GM23338 (cell line): ENCODE measurements at places on chromosomes 16 and 17. TPM values are rescaled to one million over a fixed set of nuclear protein-coding genes. Genes with fewer than 3 reads are reported as not detected.

GRCh38 chr17:76266244-76266938 is 1.2 kb downstream of the UBALD2 start:
- H3K4me3 ChIP-seq, result peak overlapping the region; percentile 89
- no peak for DNase-seq
- H3K4me1 ChIP-seq, result peaks cover 24% of the 10 kb centered on the region
- no peaks in the 10 kb centered on the region for H3K36me3 ChIP-seq
- H3K27me3 ChIP-seq, result no peaks in the 10 kb centered on the region

DNA sequence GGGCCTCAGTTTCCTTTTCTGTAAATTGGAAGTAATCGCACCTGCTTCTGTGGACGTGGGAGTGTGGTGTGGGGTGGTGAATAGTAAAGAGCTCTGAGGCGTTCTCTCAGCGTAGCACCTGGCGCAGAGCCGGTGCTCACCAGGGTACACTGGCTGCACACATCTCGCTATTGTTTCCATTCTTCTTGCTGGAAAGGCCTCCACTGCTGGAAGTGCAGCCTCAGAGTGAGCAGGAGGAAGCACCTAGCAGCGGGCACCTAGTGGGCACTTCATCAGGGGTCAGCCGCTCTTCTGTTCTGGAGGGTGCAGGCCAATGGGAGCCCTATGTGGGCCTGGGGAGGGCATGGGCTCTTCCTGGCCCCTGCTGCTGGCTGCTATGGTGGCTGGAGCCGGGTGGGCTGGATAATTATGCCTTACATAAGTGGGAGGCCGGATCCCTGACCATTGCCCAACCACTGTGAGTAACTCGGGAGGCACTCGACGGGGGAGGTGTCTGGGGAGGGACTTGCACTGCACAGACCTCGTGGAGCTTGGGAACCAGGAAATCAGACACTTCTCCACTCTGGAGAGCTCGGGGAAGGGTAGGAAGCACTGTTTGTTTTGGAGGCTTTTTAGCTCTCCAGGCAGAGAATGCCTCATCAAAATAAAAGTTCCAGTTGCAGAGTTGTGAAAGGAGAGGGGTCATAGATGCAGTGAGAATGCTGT is 1.7 kb downstream of the MAP2K3 start:
- peaks cover 27% of the 10 kb centered on the region for H3K27me3 ChIP-seq
- no peak for DNase-seq
- no peaks in the 10 kb centered on the region for H3K36me3 ChIP-seq
- no peak overlapping the region for H3K27ac ChIP-seq

DNA sequence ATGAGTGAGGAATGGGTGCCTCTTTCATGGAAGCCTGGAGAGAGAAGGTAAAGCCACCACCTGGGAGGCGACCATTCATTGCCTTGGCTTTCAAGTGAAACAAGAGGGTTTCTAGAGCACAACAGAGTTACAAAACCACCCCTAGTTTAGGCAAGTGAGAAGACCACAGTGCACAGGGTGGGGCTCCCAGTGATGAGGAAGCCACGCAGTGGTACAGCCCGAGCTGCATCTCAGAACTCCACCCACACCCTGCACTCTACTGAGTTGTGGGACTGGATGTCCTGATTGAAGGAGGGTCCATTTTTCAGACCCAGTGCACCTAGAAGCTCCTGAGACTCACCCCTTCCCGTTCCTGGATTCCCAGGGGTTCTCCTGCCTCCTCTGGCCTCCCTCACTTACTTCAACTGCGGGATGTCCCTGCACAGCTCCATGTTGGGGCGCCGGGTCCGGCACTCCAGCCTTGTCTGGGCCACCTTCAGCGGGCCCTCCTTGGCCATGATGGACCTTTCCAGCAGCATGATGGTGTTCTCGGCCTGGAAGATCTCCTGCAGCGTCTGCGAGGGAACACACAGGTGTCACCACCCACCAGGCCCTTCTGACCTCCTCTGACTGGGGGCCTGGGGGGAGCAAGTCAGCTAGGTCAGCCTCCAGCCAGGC is 55.1 kb upstream of the EMP2 start:
- peaks cover 4% of the 10 kb centered on the region; the same call in 1 of the 2 replicates for H3K4me1 ChIP-seq
- H3K27ac ChIP-seq, result no peak overlapping the region
- no peak for DNase-seq
- no peaks in the 10 kb centered on the region for H3K27me3 ChIP-seq

Gene MYO15B
- 7.2 and 12.4 TPM in 2 replicates for total RNA-seq

Gene GAST
- not detected in 2 replicates for total RNA-seq
